ENCODE measurements at places on chromosomes 11 and 22. TPM values are rescaled to one million over a fixed set of nuclear protein-coding genes. Genes with fewer than 3 reads are reported as not detected.
A peak's percentile ranks its signal among the peaks of the same experiment; 100 is the strongest.

GRCh38 chr11:67468759-67469507 lies at the start of gene TMEM134:
TSS of gene TMEM134 (minus strand) at chr11:67469251. CDS start at chr11:67469192, 59 bp downstream.
- DNase-seq = peak; percentile 90

PVALB gene
- not detected for total RNA-seq

NCR3LG1 gene
- total RNA-seq = 1.3 TPM

DNA sequence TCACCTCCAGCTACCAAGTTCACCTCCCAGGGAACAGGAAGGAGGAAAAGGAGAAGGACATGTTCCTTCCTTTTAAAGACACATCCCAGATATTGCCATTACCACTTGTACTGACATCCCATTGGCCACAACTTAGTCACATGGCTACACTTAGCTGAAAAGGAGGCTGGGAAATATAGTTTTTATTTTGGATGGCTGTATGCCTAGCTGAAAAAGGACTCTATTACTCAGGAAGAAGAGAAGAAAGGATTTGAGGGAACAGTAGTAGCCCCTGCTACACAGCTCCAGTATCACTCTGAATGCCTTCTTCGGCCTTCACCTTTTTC lies 2.1 kb upstream of the APOA5 start:
- DNase-seq = no peak

DNA sequence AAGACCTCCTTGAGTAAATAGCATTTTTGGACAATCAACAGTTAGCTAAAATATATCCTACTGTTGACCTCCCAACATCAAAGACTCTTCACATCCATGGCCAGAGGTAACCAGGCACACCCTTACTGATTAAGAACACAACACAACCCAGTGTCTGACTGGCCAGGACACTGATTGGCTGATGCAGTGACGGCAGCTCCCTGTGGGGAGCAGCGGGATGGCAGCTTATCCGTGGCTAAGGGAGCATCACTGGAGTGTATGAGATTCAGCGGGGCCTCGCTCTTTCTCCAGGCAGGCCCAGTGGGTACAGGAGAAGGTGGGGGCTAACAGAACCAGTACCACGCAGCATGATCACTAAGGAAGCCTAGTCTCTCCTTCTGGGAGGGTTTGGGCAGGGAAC lies 10.3 kb upstream of the IL2RB start:
- DNase-seq = no peak

GRCh38 chr11:65416841-65417701 lies 5.5 kb upstream of the NEAT1 start:
- DNase-seq = no peak

GRCh38 chr22:50626314-50626849 lies 1.6 kb downstream of the ARSA start:
- no peak for DNase-seq

DNA sequence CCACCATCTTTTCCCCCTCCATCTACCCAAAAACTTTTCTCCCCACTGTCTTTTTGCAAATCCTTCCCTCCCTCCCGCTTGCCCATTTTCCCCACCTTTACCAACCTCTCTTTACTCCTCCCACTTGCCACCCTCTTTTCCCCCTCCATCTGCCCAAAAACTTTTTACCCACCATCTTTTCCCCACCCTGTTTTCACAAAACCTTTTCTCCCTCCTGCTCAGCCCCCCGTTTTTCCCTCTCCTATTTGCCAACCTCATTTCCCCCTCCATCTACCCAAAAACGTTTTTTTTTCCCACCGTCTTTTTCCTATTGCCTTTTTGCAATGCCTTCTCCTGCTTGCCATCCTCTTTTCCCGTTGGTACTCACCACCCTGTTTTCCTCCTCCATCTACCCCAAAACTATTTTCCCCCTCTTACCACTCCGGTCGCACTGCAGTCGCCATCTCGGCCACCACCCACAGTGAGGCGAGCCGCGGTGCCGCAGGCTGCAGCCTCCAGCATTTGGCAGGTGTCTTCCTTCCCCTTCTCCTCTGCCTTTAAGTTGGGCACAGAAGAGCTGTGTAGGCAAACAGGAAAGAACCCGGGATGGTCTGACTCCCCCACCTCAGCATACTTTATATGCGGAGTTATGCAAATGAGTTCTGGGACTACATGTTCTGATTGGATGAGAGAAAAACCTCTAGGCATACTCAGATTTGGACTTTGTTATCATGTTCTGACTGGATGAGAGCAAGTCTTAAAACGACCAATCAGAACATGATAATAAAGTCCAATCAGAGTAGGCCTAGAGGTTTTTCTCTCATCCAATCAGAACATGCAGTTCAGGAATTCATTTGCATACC lies 121.2 kb upstream of the VPREB1 start:
- DNase-seq = no peak

DNA sequence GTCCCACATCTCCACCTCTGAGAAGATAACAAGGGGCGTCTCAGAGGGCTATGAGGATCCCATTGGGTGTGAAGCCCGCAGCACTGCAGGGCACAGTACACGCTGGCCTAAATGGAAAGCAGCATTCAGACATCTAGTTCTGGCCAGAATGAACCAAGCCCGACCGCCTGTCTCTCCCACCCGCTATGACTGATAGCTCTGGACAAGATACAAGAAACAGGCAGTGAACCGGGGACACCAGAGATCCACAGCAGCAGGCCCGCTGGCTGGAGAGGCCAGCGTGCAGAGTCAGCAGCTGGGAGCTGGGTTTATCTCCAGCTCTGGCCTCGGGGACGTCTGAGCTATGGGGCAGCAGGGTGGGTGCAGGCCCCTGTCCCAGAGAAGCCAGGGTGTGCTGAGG lies 9.6 kb downstream of the CERK start:
- no peak for DNase-seq

IGLL5 gene
- total RNA-seq = not detected

PANX2 gene
- total RNA-seq = 6.2 TPM

GRCh38 chr22:46209262-46209661 lies 40.8 kb downstream of the CDPF1 start:
- DNase-seq = no peak

ART1 gene
- total RNA-seq = not detected

GRCh38 chr11:96054870-96055705 lies 131.2 kb upstream of the MTMR2 start:
- DNase-seq = no peak

- no peak for DNase-seq
Measured at GRCh38 chr22:41184679-41185078, 20.4 kb upstream of the L3MBTL2 start.

MTCH2 gene
- 82.7 TPM for total RNA-seq

- no peak for DNase-seq
Measured at GRCh38 chr11:35822815-35823495, 120.9 kb upstream of the LDLRAD3 start.

DNA sequence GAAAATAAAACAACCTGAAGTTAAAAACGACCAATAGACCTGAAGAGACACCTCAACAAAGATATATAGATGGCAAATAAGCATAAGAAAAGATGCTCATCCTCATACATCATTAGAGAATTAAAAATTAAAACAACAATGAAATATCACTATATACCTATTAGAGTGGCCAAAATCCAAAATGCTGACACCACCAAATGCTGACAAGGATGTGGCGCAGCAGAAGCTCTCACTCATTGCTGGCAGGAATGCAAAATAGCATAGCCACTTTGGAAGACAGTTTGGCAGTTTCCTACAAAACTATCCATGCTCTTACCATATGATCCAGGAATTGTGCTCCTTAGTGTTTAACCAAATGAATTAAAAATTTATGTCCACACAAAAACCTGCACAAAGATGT lies 55.0 kb upstream of the APOA1 start:
- DNase-seq = no peak

- DNase-seq = peak; percentile 86
Measured at GRCh38 chr11:133064152-133064877, 468.0 kb downstream of the OPCML start.

POTEH gene
- not detected for total RNA-seq

MS4A4A gene
- not detected for total RNA-seq

DNA sequence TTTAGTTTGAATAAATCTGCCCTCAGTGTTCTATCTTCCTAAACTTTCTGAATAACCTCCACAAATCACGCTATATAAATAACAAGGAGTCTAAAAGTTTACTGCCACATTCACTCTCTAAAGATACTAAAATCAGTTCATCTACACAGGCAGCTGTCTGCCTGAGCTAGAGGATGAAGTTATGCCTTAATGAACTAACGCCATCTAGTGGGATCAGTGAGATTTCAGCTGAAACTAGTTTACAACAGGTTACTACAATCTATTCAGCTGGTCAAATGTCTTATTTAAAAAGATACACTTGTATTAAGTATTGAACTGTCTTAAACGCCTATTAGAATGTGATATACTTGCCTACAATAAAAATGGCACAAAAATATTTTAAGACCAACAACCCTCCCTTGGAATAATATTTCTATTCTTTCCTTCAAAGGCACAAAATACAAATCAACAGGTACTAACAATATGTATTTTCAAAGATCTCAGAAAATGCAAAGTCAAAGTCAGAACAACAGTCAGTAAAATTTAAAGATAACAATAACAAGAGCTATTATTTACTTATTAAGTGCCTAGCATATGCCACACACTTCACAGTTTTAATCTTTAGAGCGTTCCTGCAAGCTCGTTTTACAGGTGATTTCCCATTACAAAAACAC lies 84.1 kb downstream of the LARGE2 start:
- DNase-seq = no peak

FXYD2 gene
- 7.7 TPM for total RNA-seq

KCNK4 gene
- not detected for total RNA-seq

- no peak for DNase-seq
Measured at GRCh38 chr11:70367071-70367470, 31.3 kb upstream of the CTTN start.

- DNase-seq = no peak
Measured at GRCh38 chr11:113240790-113241635, 73.4 kb upstream of the TTC12 start.

- DNase-seq = no peak
Measured at GRCh38 chr11:63551091-63551888, 11.9 kb downstream of the PLAAT2 start.

DNA sequence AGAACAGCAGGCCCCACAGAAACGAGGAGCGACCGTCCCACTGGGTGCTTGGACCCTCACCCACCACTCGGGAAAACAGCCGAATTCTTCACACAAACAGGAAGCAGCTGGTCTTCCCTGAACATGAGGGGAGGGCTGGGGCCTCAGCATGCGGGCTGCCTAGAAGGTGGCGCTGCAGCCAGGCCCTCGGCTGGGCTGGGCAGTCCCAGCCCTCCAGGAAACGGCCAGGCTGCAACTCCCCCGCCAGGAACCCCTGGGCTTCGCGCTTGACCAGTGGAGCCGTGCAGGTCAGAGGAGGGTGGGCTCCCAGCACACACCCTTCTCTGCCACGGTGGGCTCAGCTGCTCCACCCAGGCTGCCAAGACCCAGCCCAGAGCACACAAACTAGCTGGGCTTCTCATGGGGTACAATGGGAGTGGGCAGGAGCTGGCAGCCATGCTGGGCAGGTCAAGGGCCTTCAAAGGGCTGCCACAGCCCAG lies 29.6 kb downstream of the IGF2 start:
- DNase-seq = no peak

GRCh38 chr11:39542460-39542859 lies 1917.0 kb downstream of the LRRC4C start:
- DNase-seq = no peak

BCO2 gene
- total RNA-seq = 3.6 TPM

DNA sequence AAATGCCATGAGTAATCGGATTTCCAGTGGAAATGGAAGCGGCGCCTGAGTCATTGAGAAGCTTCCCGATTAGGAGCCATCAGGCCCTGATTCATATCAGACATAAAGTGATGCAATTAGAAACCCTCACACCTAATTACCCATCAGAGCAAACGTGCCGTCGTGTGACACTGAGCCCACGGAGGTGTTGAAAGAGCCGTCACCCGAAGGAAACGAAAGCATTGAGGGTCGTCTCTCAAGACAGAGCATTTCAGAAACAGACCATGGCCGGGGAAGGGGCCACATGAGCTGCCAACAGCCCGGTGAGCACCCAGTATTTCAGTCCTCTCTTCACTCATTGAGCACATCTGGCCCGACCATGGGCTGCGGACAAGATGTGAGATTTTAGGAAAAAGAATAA lies 829.3 kb downstream of the TBC1D22A start:
- no peak for DNase-seq

- DNase-seq = no peak
Measured at GRCh38 chr11:134414766-134415765, 3.0 kb upstream of the B3GAT1 start.

DNA sequence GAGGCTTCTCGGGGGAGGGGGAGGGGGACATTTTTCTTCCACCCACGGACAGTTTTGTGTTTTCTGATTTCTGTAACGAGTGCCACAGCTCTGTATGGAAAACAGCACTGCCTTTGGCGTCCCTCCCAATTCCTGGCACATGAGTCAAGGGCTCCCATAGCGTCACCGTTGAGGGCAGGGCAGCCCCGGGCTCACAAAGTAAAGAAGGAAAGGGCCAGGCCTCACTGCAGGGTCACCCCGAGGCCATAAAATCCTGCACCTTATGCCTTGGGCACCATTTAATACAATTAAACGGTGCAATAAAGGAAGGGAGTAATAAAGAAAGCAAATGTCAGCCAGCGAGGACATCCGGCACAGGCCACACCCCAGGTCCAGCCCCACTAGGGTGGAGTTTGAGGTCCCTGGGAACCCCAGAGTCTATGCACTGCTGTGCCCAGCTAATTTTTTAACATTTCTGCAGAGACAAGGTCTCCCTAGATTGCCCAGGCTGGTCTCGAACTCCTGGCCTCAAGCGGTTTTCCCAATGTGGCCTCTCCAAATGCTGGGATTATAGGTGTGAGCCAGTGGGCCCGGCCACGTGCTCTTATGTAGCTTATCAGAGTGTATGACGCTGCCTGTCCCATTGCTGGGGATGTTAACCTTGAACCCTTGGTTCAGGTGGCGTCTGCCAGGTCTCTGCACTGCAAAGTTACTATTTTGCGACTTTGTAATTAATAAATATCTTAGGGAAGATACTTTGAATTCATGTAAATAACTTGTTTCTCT lies 13.6 kb upstream of the MUC2 start:
- DNase-seq = no peak

- DNase-seq = no peak
Measured at GRCh38 chr11:70409871-70410270, 11.5 kb downstream of the CTTN start.

GRCh38 chr11:76695133-76695532 lies 24.6 kb upstream of the LRRC32 start:
- no peak for DNase-seq

DNA sequence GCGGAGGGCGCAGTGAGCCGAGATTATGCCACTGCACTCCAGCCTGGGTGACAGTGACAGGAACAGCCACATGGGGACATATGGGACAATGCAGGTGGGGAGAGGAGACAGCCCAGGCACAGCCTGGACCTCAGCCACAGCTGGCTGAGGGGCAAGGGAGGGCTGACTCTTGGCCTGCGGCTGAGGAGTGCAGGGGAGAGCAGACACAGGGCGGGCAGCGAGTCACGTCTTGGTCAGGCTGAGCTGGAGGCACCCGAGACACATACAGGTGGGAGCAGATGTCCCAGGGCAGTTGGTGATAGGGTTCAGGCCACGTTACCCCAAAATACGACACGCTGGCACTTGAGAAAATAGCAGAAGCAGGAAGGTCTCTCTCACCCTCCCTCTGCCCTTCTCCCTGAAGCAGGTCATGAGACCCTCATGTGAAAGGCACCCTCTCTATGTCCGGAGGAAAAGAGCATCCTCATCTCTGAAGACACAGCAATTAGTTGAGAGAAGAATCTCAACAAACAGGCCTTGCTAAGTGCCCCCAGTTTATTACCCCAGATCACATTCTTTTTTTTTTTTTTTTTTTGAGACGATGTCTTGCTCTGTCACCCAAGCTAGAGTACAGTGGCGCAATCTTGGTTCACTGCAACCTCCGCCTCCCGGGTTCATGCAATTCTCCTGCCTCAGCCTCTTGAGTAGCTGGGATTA lies 10.5 kb downstream of the KIAA0930 start:
- DNase-seq = no peak

Data from progenitor cell of endocrine pancreas (in vitro differentiated cells).